ENCODE measurements at places on chromosomes 11 and 22. TPM values are rescaled to one million over a fixed set of nuclear protein-coding genes. Genes with fewer than 3 reads are reported as not detected.

The OR6A2 gene
- polyA plus RNA-seq, result not detected

The CHRDL2 gene
- polyA plus RNA-seq, result not detected

The MPPED2 gene
- polyA plus RNA-seq, result 0.12 TPM

The TMEM151A gene
- 2.4 TPM for polyA plus RNA-seq

The C11orf87 gene
- not detected for polyA plus RNA-seq

The MAML2 gene
- polyA plus RNA-seq, result 1.3 TPM

The FOLR2 gene
- polyA plus RNA-seq, result 3.2 TPM

The MS4A5 gene
- not detected for polyA plus RNA-seq

The ARHGAP32 gene
- 2.9 TPM for polyA plus RNA-seq

The BTBD18 gene
- not detected for polyA plus RNA-seq

The ZC3H12C gene
- polyA plus RNA-seq, result 1.3 TPM

The MS4A12 gene
- 1.1 TPM for polyA plus RNA-seq

The USH1C gene
- 42.5 TPM for polyA plus RNA-seq

DNA sequence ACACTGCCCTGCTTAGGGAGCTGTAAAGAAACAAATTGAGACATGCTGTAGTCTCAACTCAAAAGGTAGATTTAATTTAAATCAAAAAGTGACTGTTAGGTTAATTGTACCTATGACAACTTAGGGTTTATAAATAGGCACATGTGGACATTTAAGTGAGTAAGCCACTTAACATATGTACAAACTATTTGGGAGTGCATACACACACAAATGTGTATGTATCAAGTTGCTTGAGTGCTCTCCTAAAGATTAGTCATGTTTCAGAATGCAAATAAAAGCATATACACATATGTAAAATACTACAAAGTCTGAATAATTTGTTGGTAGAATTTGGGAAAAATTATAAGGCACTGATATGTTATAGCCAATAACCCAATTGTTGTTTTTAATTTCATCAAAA, 1435.7 kb downstream of the LRRC4C start:
- no peak for DNase-seq

GRCh38 chr22:37259540-37260029, 15.5 kb upstream of the RAC2 start:
- peak; percentile 68 for DNase-seq

DNA sequence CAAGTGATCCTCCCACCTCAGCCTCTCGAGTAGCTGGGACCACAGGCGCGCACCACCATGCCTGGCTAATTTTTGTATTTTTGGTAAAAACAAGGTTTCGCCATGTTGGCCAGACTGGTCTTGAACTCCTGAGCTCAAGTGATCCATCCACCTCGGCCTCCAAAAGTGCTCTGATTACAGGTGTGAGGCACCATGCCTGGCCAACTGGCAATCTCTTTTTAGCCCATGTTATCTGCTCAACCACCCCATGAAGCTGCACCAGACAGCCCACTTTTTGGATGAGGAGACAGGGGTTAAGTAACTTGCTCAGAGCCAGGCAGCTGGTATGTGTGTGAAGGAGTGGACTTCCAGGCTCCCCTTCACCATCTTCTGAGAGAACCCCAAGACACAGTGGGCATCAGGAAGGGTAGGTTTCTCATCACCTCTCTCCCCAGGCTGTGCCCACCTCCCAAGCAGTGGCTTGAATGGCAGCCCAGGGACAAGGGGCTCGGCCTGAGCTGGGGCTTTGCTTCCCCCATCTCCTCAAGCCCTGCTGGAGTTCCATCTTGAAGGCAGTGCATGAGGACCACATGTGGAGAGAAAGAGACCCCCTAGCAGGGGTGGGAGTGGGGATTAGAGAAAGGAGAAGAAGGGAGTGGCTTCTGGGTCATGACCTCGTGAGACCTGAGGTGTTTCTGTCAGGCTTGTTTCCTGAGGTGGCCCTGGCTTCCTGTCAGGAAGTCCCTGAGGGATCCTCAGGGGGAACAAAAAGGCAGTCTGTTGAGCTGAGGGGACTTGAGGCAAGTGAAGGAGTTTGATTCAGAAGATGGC, 87.5 kb upstream of the PARVA start:
- DNase-seq, result no peak

DNA sequence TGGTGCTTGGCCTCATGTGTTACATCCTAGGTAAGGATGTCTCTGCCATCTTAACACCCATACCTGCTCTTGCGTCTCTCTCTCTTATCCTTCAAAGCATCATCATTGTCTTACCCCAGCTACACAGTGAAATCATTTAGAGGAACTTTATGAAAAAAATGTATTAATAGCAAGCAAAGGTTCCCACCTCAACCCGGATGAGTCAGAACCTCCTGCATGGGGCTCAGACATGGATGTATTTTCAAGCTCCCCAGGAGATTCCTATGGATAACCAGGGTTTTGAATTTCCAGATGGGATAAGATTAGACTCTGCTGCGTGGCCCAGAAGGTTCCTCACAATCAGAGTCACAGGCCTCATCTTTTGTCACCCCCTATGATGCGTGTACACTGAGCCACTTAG, 89.1 kb upstream of the NNMT start:
- DNase-seq, result no peak

DNA sequence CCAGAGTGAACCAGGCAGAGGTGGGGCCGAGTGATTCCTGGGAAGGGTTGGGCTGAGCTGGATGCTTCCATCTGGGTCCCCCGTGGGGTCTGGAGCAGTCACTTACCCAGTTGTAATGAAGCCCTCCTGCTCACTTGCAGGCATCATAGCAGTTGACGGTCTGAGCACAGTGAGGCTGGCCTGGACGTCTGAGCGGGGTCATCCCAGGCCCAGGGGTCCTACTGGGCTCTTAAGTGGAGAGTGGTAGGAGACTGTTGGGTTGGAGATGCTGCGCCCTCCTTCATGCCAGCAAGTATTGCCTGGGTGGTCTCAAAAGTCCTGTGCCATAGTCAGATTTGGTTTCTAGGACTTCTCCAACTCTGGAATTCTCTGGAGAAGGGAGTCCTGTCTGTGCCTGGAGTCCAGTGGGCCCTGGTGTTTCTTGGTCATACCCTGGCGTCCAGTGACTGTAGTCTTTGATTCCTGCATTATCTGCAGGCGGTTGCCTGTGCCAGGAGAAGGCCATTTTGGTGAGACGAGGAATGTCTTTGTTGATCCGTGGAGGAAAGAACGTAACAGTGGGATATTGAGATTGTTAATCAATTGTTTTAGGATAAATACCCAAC, 82.3 kb downstream of the TBC1D22A start:
- no peak for DNase-seq

DNA sequence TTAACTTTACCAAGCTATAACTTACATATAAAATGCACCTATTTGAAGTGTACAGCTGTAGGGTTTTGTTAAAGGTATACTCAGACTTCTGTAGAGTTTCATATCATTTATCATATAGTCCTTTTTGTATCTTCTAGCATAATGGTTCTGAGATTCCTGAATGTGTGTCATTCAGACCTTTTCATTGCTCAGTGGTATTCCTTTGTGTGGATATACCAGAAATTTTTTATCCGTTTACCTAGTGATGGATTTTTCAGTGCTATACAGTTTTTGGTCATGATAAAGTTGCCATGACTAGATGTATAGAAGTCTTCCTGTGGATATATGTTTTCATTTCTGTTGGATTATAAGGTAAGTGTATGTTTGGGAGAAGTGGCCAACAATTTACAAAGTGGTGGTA, 6.3 kb upstream of the PITPNB start:
- DNase-seq, result no peak

DNA sequence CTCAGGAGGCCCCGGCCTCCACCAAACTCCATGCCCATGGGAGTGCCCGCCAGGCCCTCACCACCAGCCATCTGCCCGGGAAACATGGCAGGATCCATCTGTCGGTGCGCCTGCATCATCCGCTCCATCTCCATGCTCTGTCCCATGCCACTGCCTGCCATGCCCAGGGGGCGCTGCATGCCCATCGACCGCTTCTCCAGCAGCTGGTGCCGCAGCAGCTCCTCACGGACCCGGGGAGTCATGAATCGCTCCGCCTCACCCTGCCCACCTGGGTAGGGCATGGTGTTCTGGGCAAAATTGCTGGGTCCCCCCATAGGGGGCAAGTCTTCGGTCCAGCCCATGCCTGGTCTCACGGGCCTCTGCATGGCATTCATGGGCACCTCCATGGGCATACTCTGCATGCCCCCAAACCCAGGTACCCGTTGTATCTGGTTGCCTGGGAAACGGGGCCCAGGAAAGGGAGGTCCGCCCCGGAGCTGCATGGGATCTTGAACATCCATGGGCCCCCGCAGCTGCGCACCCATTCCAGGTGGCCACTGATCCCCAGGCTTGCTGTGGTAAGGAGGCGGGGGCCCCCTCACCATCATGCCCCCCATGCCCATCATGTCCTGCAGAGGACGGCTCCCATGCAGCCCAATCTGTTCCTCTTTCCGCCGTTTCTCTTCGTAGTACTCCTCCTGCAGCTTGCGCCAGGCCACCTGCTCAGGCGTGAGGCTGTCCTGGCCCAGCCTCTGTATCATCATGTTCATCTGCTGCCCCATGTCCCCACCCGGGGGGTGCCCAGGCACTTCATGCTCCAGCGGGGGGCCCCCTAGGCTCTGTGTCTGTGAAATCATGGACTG, 18.0 kb downstream of the CXCR5 start:
- no peak for DNase-seq

DNA sequence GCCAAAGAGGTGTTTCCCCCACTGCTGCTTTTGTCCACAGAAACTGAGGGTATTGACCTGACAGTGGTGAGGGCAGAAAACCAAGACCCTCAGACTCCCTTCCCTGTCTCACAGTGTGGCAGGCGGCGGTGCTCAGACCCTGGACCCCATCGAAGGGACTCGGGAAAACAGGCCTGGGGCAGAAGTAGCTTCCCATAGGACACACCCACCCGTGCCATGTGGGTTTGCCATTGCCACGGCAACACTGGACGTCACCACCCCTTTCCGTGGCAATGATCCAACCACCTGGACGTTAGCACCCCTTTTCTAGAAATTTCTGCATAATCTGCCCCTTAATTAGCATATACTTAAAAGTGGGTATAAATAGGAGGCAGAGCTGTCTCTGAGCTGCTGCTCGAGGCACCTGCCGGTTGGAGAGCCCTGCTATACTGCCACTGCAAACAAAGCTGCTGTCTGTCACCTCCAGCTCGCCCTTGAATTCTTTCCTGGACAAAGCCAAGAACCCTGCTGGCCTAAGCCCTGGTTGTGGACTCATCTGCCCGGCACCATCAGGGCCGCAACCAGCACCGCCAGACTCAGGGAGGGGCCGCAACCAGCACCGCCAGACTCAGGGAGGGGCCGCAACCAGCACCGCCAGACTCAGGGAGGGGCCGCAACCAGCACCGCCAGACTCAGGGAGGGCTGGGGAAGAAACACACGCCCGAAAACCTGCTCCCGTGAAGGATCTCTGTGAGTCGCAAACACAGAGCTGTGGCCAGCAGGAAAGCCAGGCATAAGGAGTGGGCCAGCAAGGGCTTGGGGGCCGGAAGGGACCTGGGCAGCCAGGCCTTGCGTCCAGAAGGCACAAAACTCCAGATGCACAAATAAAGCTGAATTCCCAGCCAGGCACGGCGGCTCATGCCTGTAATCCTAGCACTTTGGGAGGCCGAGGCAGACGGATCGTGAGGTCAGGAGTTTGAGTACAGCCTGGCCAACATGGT, 10.4 kb downstream of the MLC1 start:
- DNase-seq, result peak; percentile 69

- DNase-seq, result no peak
Measured at GRCh38 chr11:130622141-130622542, 173.7 kb downstream of the ADAMTS15 start.

- no peak for DNase-seq
Measured at GRCh38 chr11:108873941-108874340, 209.1 kb downstream of the DDX10 start.

- no peak for DNase-seq
Measured at GRCh38 chr11:108218455-108218854, 4.0 kb downstream of the NPAT start.

- DNase-seq, result peak; percentile 78
Measured at GRCh38 chr22:42959576-42960509, 55.1 kb downstream of the PACSIN2 start.

DNA sequence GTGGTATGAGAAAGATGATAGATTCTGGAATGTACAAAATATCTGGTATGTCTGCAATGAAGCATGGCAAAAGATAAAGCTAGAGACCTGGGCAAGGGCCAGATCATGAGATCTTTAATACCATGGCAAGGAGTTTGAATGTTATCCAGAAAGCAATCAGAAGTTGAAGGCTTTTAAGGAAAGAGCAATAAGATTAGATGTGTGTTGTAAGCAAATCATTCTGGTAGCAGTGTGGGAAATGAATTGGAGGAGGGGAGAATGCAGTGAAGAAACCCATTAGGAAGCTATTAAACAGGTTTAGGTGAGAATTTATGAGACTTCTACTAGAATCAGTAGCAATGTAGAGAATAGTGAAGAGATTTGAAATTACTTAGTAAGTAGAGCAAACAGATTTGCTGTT, 32.2 kb upstream of the SYT9 start:
- no peak for DNase-seq

DNA sequence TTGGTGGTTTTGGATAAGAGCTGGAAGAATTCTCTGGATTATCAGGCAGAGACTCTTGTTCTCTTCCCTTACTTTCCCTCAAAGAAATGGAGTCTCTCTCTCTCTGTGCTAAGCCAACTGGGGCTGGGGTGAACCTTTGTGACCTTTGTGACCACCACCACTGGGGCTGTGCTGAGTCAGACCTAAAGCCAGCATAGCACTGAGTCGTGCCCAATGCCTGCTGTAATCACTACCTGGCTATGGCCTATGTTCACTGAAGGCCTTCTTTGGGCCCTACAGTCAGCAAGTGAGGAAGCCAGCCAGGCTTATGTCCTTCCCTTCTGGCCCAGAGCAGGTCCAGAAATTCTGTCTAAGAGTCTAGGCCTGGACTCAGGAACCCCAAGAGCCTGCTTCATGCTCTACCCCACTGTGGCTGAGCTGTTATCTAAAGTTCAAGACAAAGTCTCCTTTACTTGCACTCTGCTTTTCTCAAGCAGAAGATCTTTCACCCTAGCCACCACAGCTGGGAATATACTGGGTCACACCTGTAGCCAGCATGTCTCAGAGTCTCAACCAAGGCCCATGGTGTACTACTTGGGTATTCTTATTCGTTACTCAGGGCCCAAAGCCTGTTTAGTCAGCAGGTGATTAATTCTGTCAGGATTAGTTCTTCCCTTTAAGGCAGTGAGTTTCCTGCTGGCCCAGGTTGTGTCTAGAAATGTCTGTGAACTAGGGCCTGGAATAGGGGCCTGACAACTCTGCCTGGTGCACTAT, 86.0 kb downstream of the EHF start:
- no peak for DNase-seq

DNA sequence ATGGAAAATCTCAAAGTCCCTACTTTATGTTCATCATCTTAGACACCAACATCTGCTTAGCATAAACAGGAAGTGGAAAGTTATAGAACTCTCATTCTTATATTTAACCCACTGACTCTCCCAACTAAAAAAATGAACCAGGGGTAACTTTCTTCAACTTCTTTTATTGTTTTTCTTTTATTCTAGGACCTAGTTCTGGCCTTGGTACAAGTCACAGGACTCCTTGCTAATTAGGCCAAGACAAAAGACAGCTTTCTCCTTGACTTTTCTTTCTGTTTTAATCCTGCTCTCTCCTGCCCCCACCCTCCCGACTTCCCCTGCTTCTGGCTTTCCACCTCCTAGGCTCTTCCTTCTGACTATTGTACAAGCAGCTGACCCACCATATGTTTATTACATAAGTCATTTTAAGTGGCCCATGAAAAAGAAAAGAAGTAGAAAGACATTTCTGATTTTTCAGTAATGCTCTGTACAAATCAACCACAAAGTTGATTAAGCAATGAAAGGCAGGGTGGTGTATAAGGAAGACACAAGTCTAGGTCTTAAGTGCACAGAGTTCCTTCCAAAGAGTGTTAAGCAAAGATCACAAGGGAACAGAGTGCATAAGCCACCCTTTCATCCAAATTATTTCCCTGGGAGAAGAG, 18.3 kb downstream of the JAML start:
- DNase-seq, result peak; percentile 50
